T-cell (primary cell): ENCODE measurements at places on chromosomes 1 and 21.

DNA sequence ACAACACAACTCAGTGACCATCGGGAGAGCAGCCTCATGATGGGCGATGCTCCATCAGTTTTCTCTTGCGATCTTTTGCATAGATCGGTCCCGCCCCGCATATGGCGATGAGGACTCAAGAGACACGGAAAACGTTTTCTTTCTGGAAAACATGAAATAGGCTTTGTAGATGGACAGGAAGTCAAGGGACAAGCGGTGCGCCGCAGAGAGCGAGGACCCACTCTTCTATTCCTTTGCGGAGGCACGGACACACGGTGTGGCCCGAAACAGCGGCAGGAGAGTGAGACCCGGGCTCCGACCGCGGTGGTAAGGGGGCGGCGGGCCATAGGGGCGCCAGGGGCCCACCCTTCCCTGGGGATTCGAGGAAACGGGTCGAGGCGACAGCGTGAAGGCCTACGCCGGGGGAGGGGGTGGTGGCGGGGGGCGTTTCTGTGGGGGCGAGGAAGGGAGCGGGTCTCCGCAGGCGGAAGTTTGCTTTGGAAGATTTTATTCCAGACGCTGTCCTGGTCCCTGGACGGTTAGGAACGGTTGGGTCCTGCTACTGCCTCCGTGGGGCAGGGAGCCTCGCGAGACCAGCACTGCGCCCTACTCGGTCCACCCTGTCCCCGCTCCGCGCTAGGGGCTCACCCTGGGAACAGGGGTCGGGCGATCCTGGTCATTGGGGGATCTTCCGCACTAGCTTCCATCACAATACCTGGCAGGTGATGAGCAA, 796 bp upstream of the TDRKH start:
- no peaks in the 10 kb centered on the region for H3K27me3 ChIP-seq
- peaks cover 10% of the 10 kb centered on the region for H3K4me1 ChIP-seq
- peak overlapping the region; percentile 97 for H3K4me3 ChIP-seq
- DNase-seq, result no peak
- H3K36me3 ChIP-seq, result peaks cover 2% of the 10 kb centered on the region

- DNase-seq, result no peak
- H3K27me3 ChIP-seq, result no peaks in the 10 kb centered on the region
- H3K4me3 ChIP-seq, result no peak overlapping the region
- no peaks in the 10 kb centered on the region for H3K36me3 ChIP-seq
- no peak overlapping the region for H3K27ac ChIP-seq
Measured at GRCh38 chr1:101732261-101732660, 264.5 kb downstream of the OLFM3 start.

DNA sequence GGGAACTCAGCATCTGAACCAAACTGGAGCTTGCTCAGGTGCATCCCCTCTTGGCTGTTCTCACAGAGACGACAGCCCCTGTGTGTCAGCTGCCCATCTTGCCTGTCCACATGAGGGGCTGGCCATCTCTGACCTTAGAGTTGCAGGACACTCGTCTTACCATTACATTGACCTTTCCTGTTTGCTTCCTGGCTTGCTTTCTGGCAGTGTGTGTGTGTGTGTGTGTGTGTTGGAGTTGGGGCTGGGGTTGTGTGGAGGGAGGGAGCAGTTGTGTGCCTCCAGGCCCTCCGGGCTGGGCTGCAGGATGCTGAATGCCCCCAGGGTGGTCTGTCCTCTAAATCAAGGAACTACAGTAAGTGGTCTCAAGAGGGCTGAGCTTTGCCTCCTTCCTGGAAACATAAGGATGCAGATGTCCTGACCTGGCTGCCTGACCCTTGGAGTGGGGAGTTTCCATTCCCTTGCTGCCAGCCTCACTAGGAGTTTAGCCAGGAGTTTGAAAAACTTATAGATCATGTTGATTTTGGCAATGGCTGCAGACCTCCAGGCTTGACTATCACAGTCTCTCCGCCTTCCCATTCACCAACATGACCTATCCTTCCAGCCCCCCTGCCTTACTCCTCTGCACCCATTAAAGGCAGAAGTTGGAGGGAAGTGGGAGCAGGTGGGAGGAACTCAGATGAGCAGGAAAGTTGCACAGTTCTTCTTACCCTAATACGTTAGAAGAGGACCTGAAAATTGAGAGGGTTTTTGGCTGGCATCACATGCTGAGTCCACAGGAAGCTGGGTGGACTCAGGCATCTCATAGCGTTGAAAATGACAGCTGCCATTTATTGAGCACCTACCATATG, 19.0 kb downstream of the RASSF5 start:
- no peaks in the 10 kb centered on the region for H3K36me3 ChIP-seq
- H3K27me3 ChIP-seq, result no peaks in the 10 kb centered on the region
- no peaks in the 10 kb centered on the region for H3K4me1 ChIP-seq
- no peak overlapping the region for H3K27ac ChIP-seq
- H3K4me3 ChIP-seq, result no peak overlapping the region
- no peak for DNase-seq

DNA sequence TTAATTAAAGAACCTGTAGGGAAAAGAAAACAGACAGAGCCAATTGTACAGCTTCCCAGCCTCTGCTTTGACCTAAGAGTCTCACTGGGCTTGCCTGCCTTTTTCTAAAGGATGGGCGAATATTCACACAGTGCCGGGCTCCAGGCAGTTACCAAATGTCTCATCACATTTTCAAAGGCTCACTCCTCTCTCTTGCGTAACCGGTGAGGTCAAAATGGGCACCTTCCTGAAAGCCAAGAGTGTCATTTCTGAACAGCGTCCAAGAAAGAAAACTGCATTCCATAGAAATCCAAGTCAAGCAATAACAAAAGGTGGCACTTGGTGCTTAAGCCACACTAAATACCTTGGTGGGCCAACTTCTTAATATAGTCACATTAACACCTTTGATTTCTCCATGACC, 710 bp upstream of the PALMD start:
- no peak overlapping the region for H3K27ac ChIP-seq
- peaks cover 2% of the 10 kb centered on the region for H3K27me3 ChIP-seq
- no peak overlapping the region for H3K4me3 ChIP-seq
- no peaks in the 10 kb centered on the region for H3K36me3 ChIP-seq

GRCh38 chr21:44510508-44511218, 29.3 kb downstream of the KRTAP10-1 start:
- H3K27ac ChIP-seq, result no peak overlapping the region
- H3K4me3 ChIP-seq, result peak overlapping the region; percentile 48
- H3K36me3 ChIP-seq, result no peaks in the 10 kb centered on the region
- H3K27me3 ChIP-seq, result peaks cover 30% of the 10 kb centered on the region
- DNase-seq, result peak; percentile 83
- H3K4me1 ChIP-seq, result peaks cover 16% of the 10 kb centered on the region

GRCh38 chr1:175287377-175287776, 94.8 kb upstream of the KIAA0040 start:
- H3K27me3 ChIP-seq, result no peaks in the 10 kb centered on the region
- H3K27ac ChIP-seq, result no peak overlapping the region
- H3K36me3 ChIP-seq, result no peaks in the 10 kb centered on the region

- peaks cover 7% of the 10 kb centered on the region for H3K4me1 ChIP-seq
- no peak for DNase-seq
- no peaks in the 10 kb centered on the region for H3K27me3 ChIP-seq
- no peak overlapping the region for H3K4me3 ChIP-seq
Measured at GRCh38 chr1:27574871-27575831, 28.8 kb downstream of the AHDC1 start.

- H3K27ac ChIP-seq, result no peak overlapping the region
- no peak overlapping the region for H3K4me3 ChIP-seq
- no peaks in the 10 kb centered on the region for H3K4me1 ChIP-seq
- H3K36me3 ChIP-seq, result no peaks in the 10 kb centered on the region
- H3K27me3 ChIP-seq, result no peaks in the 10 kb centered on the region
- DNase-seq, result no peak
Measured at GRCh38 chr1:217363319-217363718, 267.6 kb downstream of the GPATCH2 start.

DNA sequence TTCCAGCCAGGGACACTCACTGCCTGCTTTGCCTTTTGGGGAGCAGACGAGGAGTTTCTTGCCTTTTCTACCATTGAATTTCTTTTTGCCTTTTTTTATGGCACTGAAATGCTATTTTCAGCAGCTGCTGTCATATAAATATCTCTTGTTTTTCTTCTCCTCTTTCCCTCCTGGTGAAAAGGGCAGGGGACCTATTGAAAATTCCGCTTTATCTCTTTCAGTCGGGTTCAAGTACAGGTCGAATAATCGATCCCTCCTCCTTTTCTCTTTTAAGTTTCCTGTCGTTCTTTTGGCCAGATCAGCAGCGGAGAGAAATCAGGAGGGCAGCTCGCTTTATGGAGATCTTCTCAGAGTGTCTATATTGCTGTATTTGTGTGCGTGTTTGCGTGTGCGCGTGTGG, 67.4 kb upstream of the CASZ1 start:
- H3K36me3 ChIP-seq, result no peaks in the 10 kb centered on the region
- H3K27me3 ChIP-seq, result peaks cover 7% of the 10 kb centered on the region
- H3K4me1 ChIP-seq, result no peaks in the 10 kb centered on the region
- H3K4me3 ChIP-seq, result no peak overlapping the region
- DNase-seq, result no peak

DNA sequence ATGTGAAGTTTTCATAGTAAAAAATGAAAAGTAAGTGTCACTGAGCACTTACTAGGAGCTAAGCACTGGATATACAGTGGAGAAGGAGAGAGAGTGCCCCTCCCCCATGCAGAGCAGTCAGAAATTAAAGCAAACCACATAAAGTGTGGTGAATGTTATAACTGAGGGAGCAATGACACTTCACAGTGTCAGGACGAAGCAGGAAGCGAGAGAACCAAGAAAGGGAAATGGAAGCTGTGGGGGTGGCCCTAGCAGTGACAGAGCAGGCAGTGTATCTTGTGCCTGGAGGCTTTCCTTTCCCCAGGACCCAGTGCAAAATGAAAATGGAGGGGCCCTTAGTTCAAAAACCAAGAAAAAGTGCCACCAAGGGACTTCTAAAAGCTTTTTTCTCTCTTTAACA, 21.5 kb upstream of the RCAN3 start:
- peaks cover 49% of the 10 kb centered on the region for H3K4me1 ChIP-seq
- peak overlapping the region; percentile 87 for H3K27ac ChIP-seq
- H3K27me3 ChIP-seq, result no peaks in the 10 kb centered on the region
- no peak overlapping the region for H3K4me3 ChIP-seq
- H3K36me3 ChIP-seq, result peaks cover 2% of the 10 kb centered on the region

- no peaks in the 10 kb centered on the region for H3K27me3 ChIP-seq
- H3K36me3 ChIP-seq, result no peaks in the 10 kb centered on the region
- no peaks in the 10 kb centered on the region for H3K4me1 ChIP-seq
- no peak overlapping the region for H3K4me3 ChIP-seq
- H3K27ac ChIP-seq, result no peak overlapping the region
- no peak for DNase-seq
Measured at GRCh38 chr1:79042117-79042516, 35.6 kb upstream of the ADGRL4 start.

GRCh38 chr1:80244372-80244771, 1237.8 kb upstream of the ADGRL4 start:
- H3K36me3 ChIP-seq, result no peaks in the 10 kb centered on the region
- no peak for DNase-seq
- no peaks in the 10 kb centered on the region for H3K4me1 ChIP-seq
- H3K27ac ChIP-seq, result no peak overlapping the region

DNA sequence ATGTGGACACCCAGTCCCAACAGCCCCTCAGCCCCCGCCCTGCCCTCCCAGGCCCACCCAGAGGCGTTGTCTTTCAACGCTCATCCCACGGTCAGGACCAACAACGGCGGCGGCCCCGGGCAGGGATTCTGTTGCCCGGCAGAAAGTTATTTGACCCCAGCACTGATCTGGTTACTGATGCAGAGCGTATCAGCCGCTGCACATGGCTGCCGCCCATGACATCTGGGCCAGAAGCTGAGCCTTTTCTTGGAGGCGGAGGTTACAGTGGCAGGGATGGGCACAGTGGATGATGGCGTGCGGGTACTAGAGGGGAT, 127.1 kb upstream of the ARHGEF16 start:
- H3K4me3 ChIP-seq, result no peak overlapping the region
- no peaks in the 10 kb centered on the region for H3K27me3 ChIP-seq
- H3K4me1 ChIP-seq, result no peaks in the 10 kb centered on the region
- DNase-seq, result no peak
- H3K36me3 ChIP-seq, result no peaks in the 10 kb centered on the region
- no peak overlapping the region for H3K27ac ChIP-seq

DNA sequence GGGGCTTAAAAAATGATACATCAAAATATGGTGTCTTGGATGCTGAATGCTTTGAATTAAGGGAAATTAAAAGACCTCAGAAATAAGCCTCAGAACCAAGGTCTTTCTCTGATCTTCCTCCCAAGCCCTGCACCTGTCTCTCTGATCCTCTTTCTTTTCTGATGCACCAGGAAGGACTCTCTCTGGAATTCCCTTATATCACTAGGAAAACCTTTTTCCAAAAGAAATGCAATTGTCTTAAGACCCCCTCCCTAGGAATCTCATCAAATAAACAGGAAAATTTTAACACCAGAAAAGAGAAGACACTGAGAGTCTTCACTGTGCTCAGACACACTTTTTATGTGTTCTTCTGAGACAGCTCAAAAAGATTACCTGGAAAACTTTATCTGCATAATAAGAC, 159.5 kb upstream of the PTBP2 start:
- H3K4me1 ChIP-seq, result no peaks in the 10 kb centered on the region
- H3K27me3 ChIP-seq, result no peaks in the 10 kb centered on the region
- H3K4me3 ChIP-seq, result no peak overlapping the region
- H3K36me3 ChIP-seq, result no peaks in the 10 kb centered on the region
- no peak for DNase-seq
- H3K27ac ChIP-seq, result no peak overlapping the region

GRCh38 chr21:32351428-32351827, 41.4 kb downstream of the URB1 start:
- H3K27ac ChIP-seq, result no peak overlapping the region
- peaks cover 13% of the 10 kb centered on the region for H3K36me3 ChIP-seq
- DNase-seq, result no peak

- H3K4me1 ChIP-seq, result no peaks in the 10 kb centered on the region
- no peak for DNase-seq
- H3K36me3 ChIP-seq, result no peaks in the 10 kb centered on the region
- no peaks in the 10 kb centered on the region for H3K27me3 ChIP-seq
- H3K4me3 ChIP-seq, result no peak overlapping the region
Measured at GRCh38 chr1:101338714-101339430, 102.1 kb downstream of the S1PR1 start.

GRCh38 chr1:47755101-47755990, 241.8 kb downstream of the TRABD2B start:
- H3K27me3 ChIP-seq, result peaks cover 36% of the 10 kb centered on the region
- H3K27ac ChIP-seq, result no peak overlapping the region
- H3K4me3 ChIP-seq, result no peak overlapping the region
- no peaks in the 10 kb centered on the region for H3K36me3 ChIP-seq
- DNase-seq, result peak; percentile 18

DNA sequence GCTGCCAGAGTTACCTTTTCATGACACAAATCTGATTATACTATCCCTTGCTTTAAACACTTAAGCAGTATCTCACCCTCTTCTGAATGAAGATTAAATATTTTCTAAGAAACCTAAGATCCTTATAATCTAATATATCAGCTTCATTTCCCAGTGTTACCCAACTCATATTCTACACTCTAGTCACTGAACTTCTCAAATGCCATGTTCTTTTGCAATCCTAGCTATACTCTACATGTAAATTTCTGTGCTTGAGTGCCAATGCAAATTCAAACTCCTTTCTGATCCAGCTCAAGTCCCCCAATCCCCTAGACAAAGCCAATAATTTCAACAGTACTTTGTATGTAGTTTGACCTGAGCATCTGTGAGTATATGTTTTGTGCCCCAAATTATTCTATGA, 293.9 kb downstream of the SDCCAG8 start:
- H3K27ac ChIP-seq, result no peak overlapping the region
- no peaks in the 10 kb centered on the region for H3K36me3 ChIP-seq
- no peak overlapping the region for H3K4me3 ChIP-seq
- no peaks in the 10 kb centered on the region for H3K4me1 ChIP-seq
- H3K27me3 ChIP-seq, result no peaks in the 10 kb centered on the region
- no peak for DNase-seq

GRCh38 chr1:174764191-174764590, 235.6 kb upstream of the CACYBP start:
- DNase-seq, result no peak
- H3K27me3 ChIP-seq, result no peaks in the 10 kb centered on the region
- no peaks in the 10 kb centered on the region for H3K36me3 ChIP-seq
- no peaks in the 10 kb centered on the region for H3K4me1 ChIP-seq
- no peak overlapping the region for H3K4me3 ChIP-seq
